ENCODE measurements at places on chromosomes 1 and 21.
A peak's percentile ranks its signal among the peaks of the same experiment; 100 is the strongest.

GRCh38 chr1:94572780-94573179 is 31.2 kb upstream of the F3 start:
- no peak for DNase-seq

GRCh38 chr1:153849487-153850185 is 73.1 kb downstream of the GATAD2B start:
- no peak for DNase-seq

DNA sequence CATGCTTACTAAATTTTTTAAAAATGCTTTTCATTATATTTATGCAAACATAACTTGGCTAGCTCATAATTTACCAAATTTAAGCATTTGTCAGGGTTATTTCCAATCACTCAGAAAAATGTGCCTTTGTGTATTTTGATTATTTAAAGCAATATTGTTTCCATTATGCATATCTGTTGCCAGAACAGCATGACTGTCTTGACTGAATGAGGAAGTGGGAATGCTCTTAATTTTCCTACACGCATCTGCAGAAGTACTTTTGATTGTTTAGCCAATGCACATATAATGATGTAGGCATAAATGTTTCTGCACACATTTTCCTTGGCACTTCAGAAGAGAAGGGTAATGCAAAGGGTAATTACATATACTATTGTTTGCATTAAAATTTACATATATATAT is 92.5 kb upstream of the ADGRL2 start:
- DNase-seq = no peak

DNA sequence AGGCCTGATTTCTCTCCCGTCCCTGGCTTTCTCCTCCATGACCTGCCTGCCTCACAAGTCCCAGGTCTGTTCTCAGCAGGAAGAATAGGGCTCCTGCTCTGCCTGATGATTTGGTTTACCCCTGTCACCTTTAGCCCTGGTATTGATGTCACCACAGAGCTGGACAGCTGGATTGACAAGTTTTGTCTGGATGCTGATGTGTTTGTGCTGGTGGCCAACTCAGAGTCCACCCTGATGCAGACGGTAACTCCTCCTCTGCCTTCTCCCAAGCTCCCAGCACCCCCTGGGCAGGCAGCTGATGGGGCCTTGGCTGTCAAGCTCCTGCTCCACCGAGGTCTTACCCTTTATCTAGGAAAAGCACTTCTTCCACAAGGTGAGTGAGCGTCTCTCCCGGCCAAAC is 18.4 kb downstream of the MFN2 start:
- DNase-seq = no peak

- peak; percentile 38 for DNase-seq
Observed at GRCh38 chr1:168287237-168287664, 6.6 kb downstream of the TBX19 start.

GRCh38 chr21:29299916-29300806 is 1.4 kb downstream of the BACH1 start:
- DNase-seq = peak; percentile 59

DNA sequence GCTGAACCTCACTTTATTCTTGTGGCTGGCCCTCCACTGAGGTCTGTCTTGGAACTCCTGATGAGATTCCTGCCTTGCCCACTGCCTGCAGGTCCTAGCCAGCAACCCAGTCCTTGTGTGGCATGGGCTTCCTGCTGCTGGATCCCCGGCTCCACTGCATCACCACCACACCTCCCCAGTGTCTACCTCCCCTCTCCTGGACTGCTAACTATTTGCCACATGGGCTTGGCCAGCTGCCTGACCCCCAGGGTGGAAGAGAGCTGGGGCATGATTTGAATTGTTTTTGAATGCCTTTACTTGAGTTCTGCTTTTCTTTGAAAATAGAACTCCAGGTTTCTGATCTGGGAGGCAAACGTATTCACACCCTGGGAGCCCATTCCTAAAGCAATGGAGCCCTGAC is 41.2 kb downstream of the SPAG17 start:
- no peak for DNase-seq

GRCh38 chr1:18661404-18662285 is 31.0 kb downstream of the PAX7 start:
- DNase-seq = no peak

DNA sequence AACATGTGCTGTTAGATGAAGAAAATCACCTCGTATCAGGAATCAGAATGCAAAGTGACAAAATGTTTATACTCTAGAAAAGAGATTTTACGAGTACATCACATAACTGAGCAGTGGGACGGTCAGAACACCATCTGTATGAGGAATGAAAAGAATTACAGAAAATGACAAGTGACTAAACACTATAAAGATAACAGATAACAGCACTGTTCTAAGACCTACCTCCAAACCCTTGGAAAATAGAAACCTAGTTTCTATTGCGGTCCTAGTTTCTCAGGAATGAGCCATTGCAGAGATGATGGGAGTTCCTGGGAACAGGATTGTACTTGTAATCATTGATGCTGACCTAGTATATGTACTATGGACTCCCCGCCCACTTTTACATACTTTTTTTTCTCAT is 839.4 kb upstream of the ADAMTS5 start:
- DNase-seq = no peak

- DNase-seq = no peak
Observed at GRCh38 chr21:45323487-45324311, 36.0 kb upstream of the POFUT2 start.

- no peak for DNase-seq
Observed at GRCh38 chr1:245790441-245790840, 635.7 kb downstream of the KIF26B start.

DNA sequence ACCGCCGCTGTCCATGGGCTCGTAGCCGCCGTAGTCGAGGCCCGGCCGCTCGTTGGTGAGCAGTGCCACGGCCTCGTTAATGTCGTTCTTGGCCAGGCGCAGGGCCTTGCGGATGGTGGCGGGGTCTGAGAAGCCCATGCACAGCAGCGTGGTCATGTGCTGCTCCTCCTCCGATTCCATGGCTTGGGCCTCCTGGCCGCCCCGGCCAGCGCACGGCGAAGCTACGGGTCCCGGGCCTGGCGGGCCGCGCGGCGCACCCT is 300 bp downstream of the USP24 start:
- DNase-seq = no peak

DNA sequence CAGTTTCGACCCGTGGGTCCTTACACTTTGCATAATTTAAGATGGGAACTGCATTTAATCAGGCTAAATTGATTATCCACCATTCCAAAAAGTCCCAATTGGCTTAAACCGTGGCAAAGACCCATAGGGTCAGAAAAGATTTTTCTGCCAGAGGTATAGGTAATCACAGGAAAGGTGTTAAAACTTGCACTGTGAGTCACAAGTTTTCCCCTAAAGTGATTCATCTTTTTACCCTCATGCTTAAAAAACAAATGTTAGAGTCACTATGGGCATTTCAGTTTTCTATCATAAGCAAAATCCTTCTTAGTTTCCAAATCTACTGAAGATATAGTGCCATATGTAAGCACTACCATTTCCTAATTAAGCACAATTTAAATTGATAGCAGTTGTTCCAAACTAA is 1079.8 kb downstream of the ADGRL2 start:
- DNase-seq = no peak

GRCh38 chr1:32311709-32312393 is 20.0 kb downstream of the HDAC1 start:
- no peak for DNase-seq

DNA sequence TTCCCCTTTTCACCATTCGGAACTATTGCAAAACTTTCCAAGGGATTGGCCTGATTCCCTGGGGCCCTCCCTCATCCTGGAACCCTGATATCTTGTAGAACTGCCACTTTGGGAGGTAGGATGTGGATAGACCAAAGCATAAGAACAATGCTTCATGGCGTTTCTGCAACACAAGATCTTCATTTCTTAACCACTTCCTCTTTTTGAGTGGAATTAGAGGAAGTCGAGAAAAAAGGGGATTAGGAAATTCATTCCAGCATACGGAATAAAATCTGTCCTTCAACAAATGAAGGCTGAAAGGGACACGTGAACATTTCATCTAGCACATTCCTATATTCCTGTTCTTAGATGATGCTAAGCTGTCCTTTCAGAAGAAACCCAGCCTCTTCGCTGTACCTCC is 149.3 kb downstream of the HUNK start:
- DNase-seq = no peak

- DNase-seq = no peak
Observed at GRCh38 chr1:236834876-236835275, 39.8 kb downstream of the MTR start.

- no peak for DNase-seq
Observed at GRCh38 chr1:4276238-4276637, 376.2 kb upstream of the C1orf174 start.

- DNase-seq = no peak
Observed at GRCh38 chr1:234763910-234764309, 153.9 kb upstream of the IRF2BP2 start.

GRCh38 chr1:1954831-1955441 is 35.9 kb upstream of the TMEM52 start:
- no peak for DNase-seq

GRCh38 chr1:78497201-78497600 is 6.4 kb downstream of the PTGFR start:
- DNase-seq = no peak

DNA sequence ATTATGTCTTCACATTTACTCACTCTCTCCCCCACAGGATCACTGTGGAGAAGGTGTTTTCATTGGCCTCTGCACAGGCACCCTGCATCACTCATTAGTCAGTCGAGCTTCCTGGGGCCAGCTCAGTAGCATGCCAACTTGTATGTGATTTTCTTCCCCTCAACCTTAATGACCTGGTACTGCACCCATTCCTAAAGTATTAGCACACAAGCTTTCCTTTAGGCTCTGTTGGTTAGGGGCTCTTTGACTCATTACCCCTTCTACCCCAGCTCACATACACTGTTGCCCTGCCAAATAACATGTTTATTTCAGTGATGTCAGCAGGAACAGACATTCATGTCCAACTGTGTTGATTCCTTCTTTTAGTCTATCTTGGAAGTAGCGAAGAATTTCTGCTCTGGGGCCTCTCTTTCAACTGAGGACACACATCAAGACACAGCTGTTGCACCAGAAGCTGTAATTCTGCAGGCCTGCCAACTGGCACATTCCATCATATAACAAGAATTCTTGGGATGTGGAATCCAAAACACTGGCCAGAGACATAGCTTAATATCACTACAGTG is 603.5 kb upstream of the ADAMTS5 start:
- DNase-seq = no peak

DNA sequence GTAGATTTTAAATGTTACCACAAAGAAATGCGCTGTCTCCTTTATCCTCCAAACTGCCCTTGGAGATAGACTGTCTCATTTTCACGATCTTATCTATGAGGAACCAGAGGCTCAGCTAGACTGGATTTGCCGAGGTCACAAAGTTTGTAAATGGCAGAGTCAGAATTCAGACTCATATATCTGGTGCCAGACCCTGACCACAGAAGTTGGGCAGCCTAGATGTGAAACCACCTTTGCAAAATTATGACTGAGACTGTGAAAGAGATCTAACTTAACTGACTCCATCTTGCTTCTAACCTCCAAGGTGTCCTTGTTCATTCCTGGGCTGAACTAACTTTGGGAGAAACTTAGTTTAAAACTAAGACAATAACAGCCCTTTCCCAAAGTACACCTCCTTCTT is 14.1 kb downstream of the CNR2 start:
- DNase-seq = no peak

GRCh38 chr1:148353461-148354283 is 129.4 kb downstream of the PPIAL4G start:
- DNase-seq = no peak

DNA sequence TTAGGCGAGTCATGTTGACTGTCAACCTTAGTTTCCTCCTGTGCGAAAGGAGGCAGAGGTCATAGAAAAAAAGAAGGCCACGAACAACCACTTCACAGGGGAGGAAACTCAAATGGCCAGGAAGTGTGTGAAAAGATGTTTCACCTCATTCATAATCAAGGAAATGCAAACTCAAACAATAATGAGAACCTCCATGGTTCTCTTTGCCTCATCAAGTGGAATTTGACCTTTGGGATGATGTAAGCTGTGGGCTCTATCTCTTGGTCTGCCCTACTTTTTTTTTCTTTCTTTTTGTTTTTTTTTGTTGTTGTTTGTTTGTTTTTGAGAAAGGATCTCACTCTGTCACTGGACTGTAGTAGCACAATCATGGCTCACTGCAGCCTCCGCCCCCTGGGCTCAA is 55.9 kb upstream of the GRHL3 start:
- no peak for DNase-seq

GRCh38 chr1:121558514-121558913 is 373.7 kb downstream of the SRGAP2C start:
- no peak for DNase-seq

- DNase-seq = no peak
Observed at GRCh38 chr1:157849229-157849875, 7.7 kb upstream of the CD5L start.

DNA sequence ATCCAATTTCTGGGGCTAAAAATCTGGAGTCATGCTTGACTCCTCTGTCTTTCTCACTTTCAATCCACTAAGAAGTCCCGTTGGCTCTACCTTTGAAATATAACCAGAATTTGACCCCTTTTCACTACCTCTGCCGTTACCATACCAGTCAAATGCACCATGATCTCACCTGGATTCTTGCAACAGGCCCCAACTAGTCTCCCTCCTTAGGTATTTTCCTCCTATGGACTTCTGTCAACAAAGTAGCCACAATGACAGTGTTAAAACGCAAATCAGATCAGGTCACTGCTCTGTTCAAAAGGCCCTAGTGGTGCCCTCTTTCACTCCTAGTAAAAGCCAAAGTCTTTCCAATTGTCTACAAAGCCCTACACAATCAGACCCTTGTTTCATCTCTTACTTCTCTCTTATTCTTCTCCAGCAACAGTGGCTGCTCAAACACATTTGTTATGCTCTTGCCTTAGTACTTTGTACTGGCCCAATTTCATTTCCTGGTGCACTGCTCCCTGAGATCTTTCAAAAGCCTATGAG is 35.7 kb upstream of the AGL start:
- no peak for DNase-seq

- DNase-seq = no peak
Observed at GRCh38 chr1:234698686-234699085, 88.7 kb upstream of the IRF2BP2 start.

GRCh38 chr1:238404481-238404880 is 513.8 kb upstream of the ZP4 start:
- no peak for DNase-seq

DNA sequence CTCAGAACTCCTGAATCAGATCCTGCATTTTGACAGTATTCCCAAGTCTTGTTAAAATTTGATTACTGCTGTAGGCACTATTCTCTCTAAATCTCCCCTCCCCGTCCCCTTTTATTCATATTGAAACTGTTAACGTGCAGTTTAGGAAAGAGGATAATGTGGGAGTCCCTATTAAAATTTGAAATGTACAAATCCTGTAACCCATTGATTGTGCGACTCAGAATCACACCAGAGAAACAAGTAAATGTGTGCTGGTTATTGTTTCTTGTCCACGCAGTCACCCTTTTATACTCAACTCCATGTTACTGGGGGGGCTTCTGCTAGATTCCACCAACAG is 584 bp upstream of the LTN1 start:
- DNase-seq = no peak

- no peak for DNase-seq
Observed at GRCh38 chr1:11925938-11926292, 312 bp downstream of the KIAA2013 start.

GRCh38 chr1:175481126-175482070 is 262.0 kb downstream of the TNR start:
- no peak for DNase-seq

- no peak for DNase-seq
Observed at GRCh38 chr1:237712586-237713157, 178.1 kb downstream of the ZP4 start.

- peak; percentile 94 for DNase-seq
Observed at GRCh38 chr1:151832318-151832980, 847 bp upstream of the RORC start.

- peak; percentile 81 for DNase-seq
Observed at GRCh38 chr1:116940814-116941599, 31.3 kb downstream of the PTGFRN start.

All from DMS153 (cell line).